ENCODE measurements at places on chromosomes 3 and 15.

DNA sequence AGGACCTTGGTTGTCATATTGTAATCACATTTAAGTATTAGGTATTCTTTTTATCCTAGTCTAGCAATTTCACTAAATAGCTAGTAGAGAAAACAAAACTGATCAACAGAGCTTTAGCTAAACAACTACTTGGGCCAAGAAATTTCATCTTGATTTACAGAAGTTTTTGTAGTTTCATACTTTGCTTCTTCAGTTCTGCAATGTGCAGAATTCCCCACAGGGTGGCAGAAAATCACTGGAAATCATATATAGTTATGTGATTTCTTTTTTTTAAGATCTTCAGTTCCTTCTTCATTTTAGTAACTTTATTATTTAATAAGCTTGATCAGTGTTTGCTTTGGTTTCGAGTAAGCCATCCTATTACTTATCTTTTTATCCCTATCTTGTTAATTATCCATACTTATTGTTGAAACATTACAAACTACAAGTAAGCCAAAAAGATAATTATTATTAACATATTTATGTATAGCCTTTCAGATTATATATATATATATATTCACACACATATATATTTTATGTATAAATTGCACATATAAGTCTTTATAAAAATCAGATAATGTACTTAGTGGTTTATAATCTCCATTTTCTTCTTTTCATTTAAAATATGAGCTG lies 2.2 kb upstream of the BNIP2 start:
- peak; percentile 76 for DNase-seq

- no peak for DNase-seq
Measured at GRCh38 chr3:81465510-81466200, 295.8 kb downstream of the GBE1 start.

- peak; percentile 74 for DNase-seq
Measured at GRCh38 chr3:172355836-172356235, 92.4 kb downstream of the GHSR start.

GRCh38 chr3:33791477-33792166 lies 6.8 kb upstream of the PDCD6IP start:
- DNase-seq: no peak

- DNase-seq: no peak
Measured at GRCh38 chr3:191262650-191263049, 63.6 kb downstream of the OSTN start.

DNA sequence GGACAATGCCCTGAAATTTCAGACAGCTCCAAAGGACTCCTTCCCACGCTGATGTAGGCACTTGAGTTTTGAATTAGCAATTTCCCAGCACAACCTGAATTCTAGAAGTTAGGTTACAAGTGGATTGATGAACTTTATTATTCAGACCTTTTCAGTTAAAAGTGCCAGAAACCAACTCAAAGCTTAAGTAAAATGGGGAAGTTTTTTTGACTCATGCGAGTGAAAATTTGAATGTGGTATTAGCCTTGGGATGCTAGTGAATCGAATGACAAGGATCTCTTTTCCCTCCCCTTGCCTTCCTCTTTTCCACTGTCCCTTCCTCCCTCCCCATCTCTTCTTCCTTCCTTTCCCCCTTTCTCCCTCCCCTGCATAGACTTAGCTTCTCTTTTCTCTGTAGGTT lies 295.1 kb upstream of the PROK2 start:
- no peak for DNase-seq

- no peak for DNase-seq
Measured at GRCh38 chr3:56938530-56938929, 121.9 kb upstream of the SPATA12 start.

DNA sequence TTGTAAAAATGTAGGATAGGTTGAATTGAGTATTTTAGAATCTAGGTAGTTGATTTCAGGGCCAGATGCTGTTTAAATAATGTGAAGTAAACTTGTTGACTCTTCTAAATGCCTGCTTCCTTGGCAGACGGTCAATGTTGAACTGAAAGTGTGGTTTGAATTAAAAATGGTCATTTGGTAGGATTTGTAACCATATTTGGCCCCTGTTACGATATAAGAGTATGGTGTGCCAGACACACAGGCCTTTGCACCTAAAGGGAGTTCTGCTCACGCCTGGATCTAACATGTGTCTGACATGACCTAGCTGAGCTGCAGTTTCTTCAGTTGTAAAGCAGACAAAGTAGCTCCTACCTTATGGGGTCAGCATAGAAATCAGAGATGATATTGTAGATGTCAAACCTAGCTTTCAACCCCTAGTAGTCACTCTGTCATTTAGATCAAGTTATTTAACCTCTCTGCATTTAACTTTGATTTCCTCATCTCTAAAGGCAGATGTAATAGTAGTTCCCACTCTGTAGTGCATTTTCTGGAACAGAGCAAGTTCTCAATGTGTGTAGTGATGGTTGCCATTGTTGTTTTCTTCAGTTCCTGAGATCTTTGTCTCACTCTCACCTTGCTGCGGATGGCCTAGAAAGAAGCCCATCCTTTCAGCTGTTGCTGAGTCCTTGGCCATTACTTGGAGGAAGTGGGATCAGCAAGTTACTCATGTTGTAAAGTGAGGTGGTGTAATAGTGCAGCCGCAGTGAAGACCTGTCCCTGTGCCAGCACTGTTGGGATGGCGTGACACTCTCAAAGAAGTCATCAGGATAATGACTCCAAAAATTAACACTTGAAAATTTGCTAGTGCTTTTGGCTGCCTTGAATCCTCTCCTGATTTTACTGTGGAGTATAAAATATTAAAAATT lies 90.2 kb downstream of the GHSR start:
- peak; percentile 28 for DNase-seq

GRCh38 chr15:41558400-41559238 lies at the start of gene TYRO3:
Gene TYRO3, plus strand, starts transcription at chr15:41559212. Its CDS starts 46 bp downstream, at chr15:41559258.
- peak; percentile 76 for DNase-seq

Measured in muscle of back (tissue), 13 donors.